ENCODE measurements at places on chromosomes 5 and 9. TPM values are rescaled to one million over a fixed set of nuclear protein-coding genes. Genes with fewer than 3 reads are reported as not detected.

GRCh38 chr5:88883059-88883835 lies at the start of gene MEF2C:
Gene MEF2C, minus strand, starts transcription at chr5:88883184. Its CDS starts 59,396 bp downstream, at chr5:88823788.
- H3K27me3 ChIP-seq = no peaks in the 10 kb centered on the region
- H3K36me3 ChIP-seq = no peaks in the 10 kb centered on the region
- peak within 1 kb of the TSS; percentile 90 for H3K27ac ChIP-seq
- peaks cover 28% of the 10 kb centered on the region for H3K4me1 ChIP-seq

DNA sequence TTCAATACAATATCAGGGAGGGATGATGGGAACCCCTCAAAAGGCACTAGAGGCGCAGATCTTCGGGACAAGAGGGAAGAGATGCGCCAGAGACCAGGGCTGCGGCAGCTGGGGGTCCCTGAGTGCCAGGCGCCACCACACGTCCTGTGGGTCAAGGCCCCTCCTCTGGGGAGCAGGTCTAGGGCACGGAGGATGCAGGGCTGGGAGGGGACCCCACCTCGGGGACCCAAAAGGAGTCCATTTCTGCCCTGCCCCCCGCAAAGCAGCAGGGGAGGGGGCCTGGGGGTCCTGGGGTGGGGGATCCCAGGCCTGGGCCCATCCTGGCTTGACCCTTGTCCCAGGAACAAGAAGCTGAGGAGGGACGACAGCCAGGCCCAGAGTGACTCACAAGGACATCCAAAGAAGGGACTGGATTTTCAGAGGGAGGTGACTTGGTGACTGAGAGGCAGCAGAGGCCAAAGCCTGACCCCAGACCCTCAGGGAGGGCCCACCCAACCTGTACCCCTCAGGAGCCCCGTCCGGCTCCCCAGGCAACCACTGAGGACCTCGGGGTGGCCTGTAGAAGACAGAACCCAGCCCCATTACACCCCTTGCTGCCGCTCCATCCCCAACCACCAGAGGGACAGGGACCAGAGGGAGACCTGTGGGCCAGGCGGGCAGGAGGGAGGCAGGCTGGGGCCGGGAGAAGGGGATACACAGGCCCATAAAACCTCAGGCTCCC lies 54.2 kb downstream of the LRSAM1 start:
- no peaks in the 10 kb centered on the region for H3K27me3 ChIP-seq
- H3K4me1 ChIP-seq = no peaks in the 10 kb centered on the region
- peaks cover 3% of the 10 kb centered on the region for H3K36me3 ChIP-seq
- DNase-seq = peak; percentile 40
- no peak overlapping the region for H3K4me3 ChIP-seq

GRCh38 chr5:103851091-103851490 lies 288.5 kb upstream of the NUDT12 start:
- H3K27ac ChIP-seq = no peak overlapping the region
- H3K4me3 ChIP-seq = no peak overlapping the region
- H3K36me3 ChIP-seq = no peaks in the 10 kb centered on the region
- no peak for DNase-seq
- no peaks in the 10 kb centered on the region for H3K4me1 ChIP-seq

- H3K27me3 ChIP-seq = no peaks in the 10 kb centered on the region
- no peaks in the 10 kb centered on the region for H3K4me1 ChIP-seq
- no peak overlapping the region for H3K27ac ChIP-seq
- no peaks in the 10 kb centered on the region for H3K36me3 ChIP-seq
- DNase-seq = no peak
Measured at GRCh38 chr5:152255411-152255810, 149.7 kb downstream of the NMUR2 start.

DNA sequence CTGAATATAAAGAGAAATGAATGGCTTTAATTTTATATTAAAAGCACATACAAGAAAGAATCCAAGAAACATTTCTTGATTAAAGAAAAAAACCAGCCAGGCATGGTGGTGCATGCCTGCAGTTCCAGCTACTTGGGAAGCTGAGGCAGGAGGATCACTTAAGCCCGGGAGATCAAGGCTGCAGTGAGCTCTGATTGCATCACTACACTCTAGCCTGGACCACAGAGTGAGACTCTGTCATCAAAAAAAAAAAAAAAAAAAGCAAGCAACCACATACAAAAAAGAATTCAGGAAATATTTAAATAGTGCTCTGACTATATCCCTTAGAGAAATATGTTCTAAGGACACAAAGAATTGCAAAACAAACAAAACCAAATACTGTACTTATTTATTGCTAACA lies 2.5 kb upstream of the PLAC8L1 start:
- no peak overlapping the region for H3K4me3 ChIP-seq
- no peak for DNase-seq
- no peak overlapping the region for H3K27ac ChIP-seq
- no peaks in the 10 kb centered on the region for H3K4me1 ChIP-seq

DNA sequence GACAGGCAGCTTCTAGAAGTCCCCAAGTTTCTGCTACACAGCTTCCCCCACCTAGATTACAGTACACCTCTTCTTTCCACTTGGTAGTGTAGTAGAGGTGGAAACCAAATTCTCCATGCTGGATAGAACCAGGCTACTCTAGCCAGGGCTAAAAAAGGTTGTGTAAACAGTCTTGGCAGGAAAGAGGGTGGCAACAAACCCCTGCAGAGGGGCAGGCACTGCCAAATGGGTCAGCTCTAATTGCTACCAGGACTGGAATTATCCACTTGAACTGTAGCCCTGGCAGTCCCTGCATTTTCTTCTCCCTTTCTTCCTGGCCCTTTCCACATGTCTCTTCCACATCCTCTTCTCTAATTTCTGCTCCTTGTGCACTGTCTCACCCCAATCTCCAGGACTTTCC lies 24.8 kb downstream of the RANBP3L start:
- no peak overlapping the region for H3K4me3 ChIP-seq
- no peaks in the 10 kb centered on the region for H3K36me3 ChIP-seq
- no peaks in the 10 kb centered on the region for H3K4me1 ChIP-seq
- H3K27me3 ChIP-seq = no peaks in the 10 kb centered on the region

GRCh38 chr5:120052916-120053828 lies 410.9 kb upstream of the PRR16 start:
- H3K27me3 ChIP-seq = no peaks in the 10 kb centered on the region
- no peak overlapping the region for H3K4me3 ChIP-seq
- no peaks in the 10 kb centered on the region for H3K36me3 ChIP-seq
- no peak for DNase-seq
- H3K4me1 ChIP-seq = no peaks in the 10 kb centered on the region

SOX30 gene
- 0.49 TPM for total RNA-seq

DNA sequence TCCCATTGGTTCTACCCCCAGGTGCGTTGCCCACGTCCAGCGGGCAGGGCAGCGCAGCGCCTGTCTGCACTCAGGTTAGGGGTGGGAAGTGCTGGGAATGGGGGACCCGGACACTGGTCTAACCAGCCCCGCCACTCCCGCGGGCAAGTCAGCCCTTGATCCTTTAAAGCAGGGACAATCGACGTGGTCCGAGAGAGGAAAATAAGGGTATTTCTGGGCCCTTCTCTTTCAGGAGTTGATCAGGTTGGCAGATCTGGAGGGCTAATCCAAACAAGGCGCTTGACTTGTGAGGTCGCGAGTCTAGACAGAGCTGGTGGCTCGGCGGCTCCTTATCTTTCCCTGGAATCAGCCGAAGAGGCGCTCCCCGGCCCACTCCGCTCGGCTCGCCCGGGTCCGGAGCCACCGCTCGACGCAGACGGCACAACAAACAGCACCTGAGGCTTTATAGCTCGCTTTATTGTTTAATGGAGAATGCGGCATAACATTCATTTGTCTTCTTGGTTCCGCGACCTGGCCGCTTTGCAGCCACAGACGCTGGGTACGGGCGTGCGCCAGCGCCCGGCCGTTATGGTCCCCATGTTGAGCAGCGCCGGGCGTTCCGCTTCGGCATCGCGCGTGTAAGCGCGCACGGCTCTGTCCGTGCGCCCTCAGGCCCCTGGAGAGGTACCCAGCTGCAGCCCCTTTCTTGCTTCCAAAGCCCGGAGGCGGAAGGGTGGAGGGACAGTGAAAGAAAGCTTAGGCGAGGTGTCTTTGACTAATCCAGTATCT lies 15.8 kb downstream of the ISL1 start:
- no peaks in the 10 kb centered on the region for H3K36me3 ChIP-seq
- DNase-seq = no peak
- no peaks in the 10 kb centered on the region for H3K4me1 ChIP-seq
- no peak overlapping the region for H3K4me3 ChIP-seq

- H3K36me3 ChIP-seq = no peaks in the 10 kb centered on the region
- no peak for DNase-seq
- H3K4me3 ChIP-seq = no peak overlapping the region
- peaks cover 4% of the 10 kb centered on the region for H3K4me1 ChIP-seq
- H3K27me3 ChIP-seq = peaks cover 2% of the 10 kb centered on the region
Measured at GRCh38 chr5:76251656-76252055, 151.4 kb upstream of the IQGAP2 start.

EIF4E1B gene
- not detected for total RNA-seq

GRCh38 chr9:126548312-126548711 lies 65.4 kb upstream of the LMX1B start:
- H3K4me1 ChIP-seq = no peaks in the 10 kb centered on the region
- no peak for DNase-seq
- H3K36me3 ChIP-seq = no peaks in the 10 kb centered on the region

GRCh38 chr9:70012569-70012968 lies 31.1 kb upstream of the MAMDC2 start:
- no peak for DNase-seq
- H3K36me3 ChIP-seq = no peaks in the 10 kb centered on the region

GRCh38 chr5:27437594-27438200 lies 399.3 kb upstream of the CDH9 start:
- no peaks in the 10 kb centered on the region for H3K4me1 ChIP-seq
- H3K27me3 ChIP-seq = no peaks in the 10 kb centered on the region
- H3K4me3 ChIP-seq = no peak overlapping the region
- no peaks in the 10 kb centered on the region for H3K36me3 ChIP-seq

DNA sequence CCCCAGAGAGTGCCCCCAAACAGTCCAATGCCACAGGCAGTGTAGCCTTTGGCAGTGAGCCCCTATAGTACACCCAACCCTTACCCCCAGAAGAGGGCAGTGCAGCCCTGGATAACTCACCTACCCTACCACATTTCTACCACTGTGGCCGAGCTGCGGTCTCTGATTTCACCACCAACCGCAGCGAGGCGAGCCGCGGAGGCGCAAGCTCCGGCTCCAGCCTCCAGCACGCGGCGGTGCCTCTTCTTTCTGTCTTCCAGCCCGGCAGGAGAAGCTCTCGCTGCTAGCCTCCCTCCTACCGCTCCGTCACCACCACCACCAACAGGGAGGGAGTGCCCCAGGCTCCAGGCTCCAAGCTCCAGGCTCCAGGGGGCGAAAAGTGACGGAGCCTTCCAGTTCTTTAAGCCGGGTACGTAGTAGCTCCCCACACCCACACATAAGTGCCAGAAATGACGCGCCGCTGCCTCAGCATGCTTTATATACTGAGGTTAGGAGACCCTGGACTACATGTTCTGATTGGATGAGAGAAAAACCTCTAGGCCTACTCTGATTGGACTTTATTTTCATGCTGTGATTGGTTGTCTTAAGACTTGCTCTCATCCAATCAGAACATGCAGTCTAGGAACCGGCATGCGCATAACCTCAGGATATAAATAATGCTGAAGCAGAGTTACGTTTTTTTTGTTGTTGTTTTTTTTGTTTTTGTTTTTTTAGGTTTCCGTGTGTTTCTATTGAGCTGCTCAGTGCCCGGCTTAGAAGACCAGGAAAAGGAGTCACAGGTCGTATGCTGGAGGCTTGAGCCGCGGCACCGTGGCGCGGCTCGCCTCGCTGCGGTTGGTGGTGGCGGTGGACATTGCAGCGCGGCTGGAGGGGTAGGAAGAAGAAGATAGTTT lies at the start of gene PCAT7:
PCAT7 (plus strand) TSS at position 645 of the 893 bp plus-strand sequence.
- H3K27ac ChIP-seq = no peak within 1 kb of the TSS
- DNase-seq = peak; percentile 19
- H3K36me3 ChIP-seq = no peaks in the 10 kb centered on the region

- no peaks in the 10 kb centered on the region for H3K4me1 ChIP-seq
- no peak overlapping the region for H3K27ac ChIP-seq
- no peaks in the 10 kb centered on the region for H3K27me3 ChIP-seq
- DNase-seq = no peak
Measured at GRCh38 chr9:130292106-130292505, 26.5 kb downstream of the HMCN2 start.

DNA sequence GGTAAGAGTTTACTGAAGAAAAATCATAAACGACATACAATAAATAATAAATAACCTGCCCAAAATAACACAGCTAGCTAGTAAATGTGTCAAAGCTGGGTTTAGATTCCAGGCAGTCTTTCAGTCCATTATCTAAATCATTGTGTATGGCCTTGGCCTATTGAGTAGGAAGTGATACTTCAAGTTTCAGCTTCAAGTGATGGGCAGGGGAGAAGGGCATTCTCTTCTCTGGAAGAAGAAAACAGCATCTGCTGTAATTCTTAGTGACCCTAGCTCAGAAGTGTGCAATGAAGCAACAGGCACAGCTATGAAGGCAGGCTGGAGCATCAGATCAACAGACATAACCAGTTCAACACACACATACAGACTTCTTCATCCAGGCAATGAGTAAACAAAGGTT lies 42.5 kb downstream of the FNIP1 start:
- peaks cover 16% of the 10 kb centered on the region for H3K4me1 ChIP-seq
- DNase-seq = no peak
- H3K36me3 ChIP-seq = no peaks in the 10 kb centered on the region
- H3K27ac ChIP-seq = no peak overlapping the region

CDH12 gene
- total RNA-seq = not detected

DNA sequence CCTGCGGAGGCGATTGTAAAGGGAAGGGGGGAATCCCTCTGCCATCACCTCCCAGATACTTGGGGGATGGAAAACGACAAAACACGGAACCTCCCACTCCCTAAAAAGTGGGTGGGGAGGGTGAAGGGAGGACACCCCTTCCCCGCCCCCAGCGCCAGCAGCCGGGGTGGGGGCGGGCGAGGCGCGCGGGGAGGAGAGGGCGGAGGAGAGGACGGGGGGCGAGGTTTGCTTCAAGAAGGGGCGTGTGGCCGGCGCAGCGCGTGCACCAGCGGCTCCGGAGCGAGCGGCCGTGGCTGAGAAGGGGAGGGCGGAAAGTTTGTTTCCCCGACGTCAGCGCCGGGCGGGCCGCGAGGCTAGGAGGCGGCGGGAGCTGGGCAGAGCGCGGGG lies at the start of gene PRRX2:
PRRX2 (plus strand) TSS at position 259 of the 387 bp plus-strand sequence. CDS start 221 bp downstream, outside the sequence.
- peaks cover 9% of the 10 kb centered on the region for H3K4me1 ChIP-seq
- H3K36me3 ChIP-seq = no peaks in the 10 kb centered on the region
- H3K27me3 ChIP-seq = peaks cover 30% of the 10 kb centered on the region
- H3K27ac ChIP-seq = no peak within 1 kb of the TSS
- H3K4me3 ChIP-seq = peak within 1 kb of the TSS; percentile 34
- peak; percentile 38 for DNase-seq

OLFML2A gene
- 0.76 TPM for total RNA-seq

NDUFA8 gene
- 12.7 TPM for total RNA-seq

- H3K27me3 ChIP-seq = no peaks in the 10 kb centered on the region
- H3K4me3 ChIP-seq = no peak overlapping the region
- DNase-seq = no peak
- no peak overlapping the region for H3K27ac ChIP-seq
Measured at GRCh38 chr5:60463179-60463868, 236.6 kb downstream of the DEPDC1B start.

Data from B cell (primary cell).